Activated CD8-positive, alpha-beta memory T cell treated with anti-CD3 and anti-CD28 coated beads for 1 hour (primary cell): ENCODE measurements at places on chromosomes 3 and 15.

DNA sequence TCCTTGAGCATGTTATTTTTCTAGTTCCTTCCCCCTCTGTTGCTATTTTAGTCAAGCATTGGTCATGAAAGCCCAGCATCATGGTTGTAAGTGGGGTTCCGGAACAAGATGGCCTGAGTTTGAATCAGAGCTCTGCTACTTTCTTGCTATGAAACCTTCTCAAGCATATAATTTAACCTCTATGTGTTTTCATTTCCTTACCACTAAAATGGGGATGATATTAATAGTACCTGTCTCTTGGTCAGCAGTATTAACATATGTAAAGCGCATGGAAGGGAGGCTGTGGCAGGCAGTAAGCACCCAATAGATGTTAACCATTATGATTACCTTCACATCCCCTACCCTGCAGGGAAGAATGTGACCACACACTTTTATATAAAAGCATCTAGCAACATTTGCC lies 14.3 kb upstream of the SPRED1 start:
- no peak for DNase-seq

GRCh38 chr3:119697394-119697793 lies 5.4 kb upstream of the CFAP91 start:
- DNase-seq, result no peak

DNA sequence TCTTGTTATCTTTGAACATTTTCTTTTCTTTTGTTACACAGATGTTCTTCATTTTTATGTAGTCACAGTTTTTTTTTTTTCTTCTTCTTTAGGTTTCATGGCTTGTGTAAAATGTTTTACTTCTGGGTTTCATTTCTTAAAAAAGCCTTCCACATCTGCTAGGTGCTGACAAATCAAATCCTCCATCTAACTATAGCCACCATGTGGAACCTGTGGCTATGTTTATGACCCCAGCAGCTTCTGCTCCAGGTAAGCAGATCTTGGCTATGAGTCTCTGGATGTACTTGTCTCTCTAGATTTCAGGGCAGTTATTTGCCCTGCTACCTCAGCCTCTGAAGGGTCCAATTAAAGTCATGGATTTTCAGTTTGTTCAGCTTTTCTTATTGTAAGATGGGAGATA lies 44.5 kb downstream of the OXSM start:
- DNase-seq, result no peak

DNA sequence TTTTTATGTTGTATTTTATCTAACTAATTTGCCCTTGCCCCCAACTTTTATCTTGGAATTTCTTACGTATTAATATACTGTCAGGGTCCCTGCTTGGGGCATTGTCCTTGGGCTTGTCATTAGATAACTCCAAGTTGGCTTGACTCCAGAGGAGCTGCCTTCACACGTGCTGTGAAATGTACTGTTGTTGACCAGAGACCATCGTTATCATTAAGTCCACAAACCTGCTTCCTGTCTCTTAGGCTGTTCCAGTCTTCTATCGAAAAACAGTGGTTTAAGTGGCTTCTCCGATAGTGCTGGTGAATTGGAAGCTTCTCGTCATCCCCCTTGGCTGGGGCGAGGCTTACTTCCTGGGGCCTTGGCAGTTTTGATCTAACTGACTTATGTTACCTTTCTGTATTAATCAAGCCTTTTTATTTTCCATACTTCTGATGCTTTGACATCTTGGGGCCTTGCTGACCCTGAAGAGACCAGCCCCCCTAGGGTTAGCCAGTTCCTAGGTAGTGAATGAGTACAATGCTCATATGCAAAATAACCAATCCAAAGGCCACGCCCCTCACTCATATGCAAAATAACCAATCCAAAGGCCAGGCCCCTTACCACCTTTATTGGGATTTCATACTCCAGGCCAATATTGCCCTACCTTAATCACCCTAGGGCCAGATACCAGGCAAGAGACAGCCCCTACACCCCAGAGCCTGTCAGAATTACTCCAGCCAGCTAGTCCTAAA lies 164.5 kb downstream of the IGF1R start:
- no peak for DNase-seq

GRCh38 chr3:46667061-46667621 lies 26.3 kb downstream of the ALS2CL start:
- DNase-seq, result no peak

- no peak for DNase-seq
Observed at GRCh38 chr3:28791713-28792255, 443.2 kb upstream of the AZI2 start.

GRCh38 chr15:69784798-69785566 lies 312.7 kb downstream of the TLE3 start:
- no peak for DNase-seq

- DNase-seq, result no peak
Observed at GRCh38 chr3:132788301-132788671, 66.1 kb upstream of the NPHP3 start.

GRCh38 chr3:14295801-14296200 lies 106.6 kb upstream of the SLC6A6 start:
- no peak for DNase-seq

DNA sequence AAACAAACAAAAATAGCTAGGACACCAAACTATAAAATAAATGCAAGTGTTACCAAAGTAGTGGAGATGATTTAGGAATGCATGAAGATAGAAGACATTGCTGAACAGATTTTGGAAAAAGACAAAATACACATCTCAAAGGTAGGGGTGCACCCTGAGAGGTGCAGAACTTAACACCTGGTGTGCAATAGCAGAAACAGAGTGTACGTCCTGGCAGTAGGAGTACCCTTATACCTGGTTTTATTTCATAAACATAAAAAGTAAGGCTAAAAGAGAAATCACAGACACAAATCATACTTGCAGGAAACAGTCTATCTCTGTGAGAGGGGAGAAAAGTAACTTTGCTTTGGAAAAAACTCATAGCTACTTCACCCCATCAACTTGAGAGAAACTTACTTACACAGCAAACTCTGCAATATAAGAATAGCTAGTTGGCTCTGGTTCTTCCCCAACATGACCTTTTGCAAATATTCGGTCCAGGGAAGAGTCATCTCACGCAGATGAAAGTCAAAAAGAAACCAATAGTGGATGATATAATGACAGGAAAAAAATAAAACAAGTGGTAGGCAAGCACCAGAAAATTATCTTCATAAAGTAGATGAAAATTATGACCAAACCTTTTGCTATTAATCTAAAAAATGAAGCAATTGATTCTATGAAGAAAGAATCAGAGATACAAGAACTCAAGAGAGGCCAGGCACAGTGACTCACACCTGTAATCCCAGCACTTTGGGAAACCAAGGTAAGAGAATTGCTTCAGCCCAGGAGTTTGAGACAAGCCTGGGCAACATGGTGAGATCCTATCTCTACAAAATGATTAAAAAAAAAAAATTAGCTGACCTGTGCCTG lies 108.9 kb upstream of the BNIP2 start:
- no peak for DNase-seq

GRCh38 chr3:62103531-62103930 lies 269.8 kb downstream of the FEZF2 start:
- no peak for DNase-seq

- no peak for DNase-seq
Observed at GRCh38 chr3:50606596-50606995, 5.0 kb downstream of the CISH start.

- no peak for DNase-seq
Observed at GRCh38 chr15:88089024-88089620, 167.4 kb downstream of the NTRK3 start.

DNA sequence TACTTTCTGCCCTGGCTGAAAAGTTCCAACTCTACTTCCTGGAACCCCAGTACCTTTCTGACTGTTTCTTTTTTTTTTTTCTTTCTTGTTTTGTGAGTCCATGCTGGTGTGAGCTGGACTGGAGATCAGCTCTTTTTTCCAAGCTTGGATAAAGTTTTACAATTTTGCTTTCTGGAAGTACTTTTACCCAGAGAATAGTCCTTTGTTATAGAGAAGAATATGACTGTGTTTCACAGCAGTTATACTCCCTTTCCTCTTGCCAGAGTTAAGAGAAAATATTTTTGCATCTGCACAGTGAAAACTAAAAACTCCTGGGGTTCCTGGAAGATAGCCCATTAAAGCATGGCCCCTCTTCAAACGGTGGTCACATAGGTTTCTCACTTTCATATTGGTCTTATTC lies 1100.6 kb downstream of the OTOL1 start:
- no peak for DNase-seq

DNA sequence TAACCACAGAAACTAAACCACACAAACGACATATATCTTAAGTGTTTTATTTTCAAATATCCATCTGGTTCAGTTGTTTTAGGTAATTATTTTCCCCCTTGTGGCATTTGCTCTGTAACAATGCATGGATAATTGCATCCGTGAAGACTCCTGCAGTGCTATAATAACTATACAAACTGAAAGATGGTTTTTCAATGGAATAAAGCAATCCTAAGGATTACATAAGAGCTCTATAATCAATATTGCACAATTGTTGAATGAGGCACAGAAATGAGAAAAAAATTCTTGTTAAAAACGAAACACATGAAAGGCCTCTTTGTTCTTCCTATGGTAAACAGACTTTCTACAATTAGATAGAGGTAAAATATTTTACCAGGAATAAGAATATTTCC lies 446.0 kb upstream of the EPHA3 start:
- no peak for DNase-seq

GRCh38 chr15:96264801-96265515 lies 65.5 kb upstream of the NR2F2 start:
- no peak for DNase-seq

DNA sequence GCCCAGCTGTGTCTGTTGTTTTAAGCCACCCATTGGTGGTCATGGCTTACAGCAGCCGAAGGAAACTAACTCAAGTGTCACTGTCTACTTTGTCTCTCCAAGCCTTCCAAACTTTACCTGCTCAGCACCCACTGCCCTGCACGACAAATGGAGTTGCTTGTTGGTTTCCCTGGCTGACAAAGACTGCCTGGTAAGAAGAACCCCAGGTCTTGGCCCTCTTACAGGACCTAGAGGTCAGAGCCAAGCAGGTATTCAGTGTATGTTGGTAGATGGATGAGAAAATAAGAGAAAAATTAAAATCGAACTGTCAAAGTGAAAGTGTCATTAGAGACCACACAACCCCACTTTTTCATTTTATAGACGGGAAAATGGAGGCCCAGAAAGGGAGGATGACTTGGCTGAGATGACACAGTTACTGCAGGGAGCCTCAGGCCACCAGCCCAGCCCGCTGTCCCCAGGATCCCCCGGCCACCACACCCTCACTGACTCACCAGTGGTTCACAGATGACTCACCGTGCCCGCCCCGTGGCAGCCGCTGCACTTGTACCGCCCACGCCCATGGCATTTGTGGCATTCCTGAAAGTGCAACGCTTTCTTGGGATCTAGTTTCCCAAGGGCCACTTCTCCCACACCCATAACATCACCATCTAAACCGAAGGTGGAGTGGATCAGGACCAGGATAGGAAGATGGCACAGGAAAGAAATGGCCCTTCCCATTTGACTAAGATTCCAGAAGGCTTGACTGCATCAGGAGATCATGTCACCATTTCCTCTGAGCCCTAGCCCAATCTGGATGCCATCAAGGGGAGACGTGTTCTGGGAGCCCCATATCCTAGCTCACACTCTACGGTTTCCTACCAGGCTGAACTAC lies 15.2 kb downstream of the SSUH2 start:
- DNase-seq, result no peak

GRCh38 chr3:119562307-119562961 lies 3.0 kb upstream of the CD80 start:
- DNase-seq, result no peak

DNA sequence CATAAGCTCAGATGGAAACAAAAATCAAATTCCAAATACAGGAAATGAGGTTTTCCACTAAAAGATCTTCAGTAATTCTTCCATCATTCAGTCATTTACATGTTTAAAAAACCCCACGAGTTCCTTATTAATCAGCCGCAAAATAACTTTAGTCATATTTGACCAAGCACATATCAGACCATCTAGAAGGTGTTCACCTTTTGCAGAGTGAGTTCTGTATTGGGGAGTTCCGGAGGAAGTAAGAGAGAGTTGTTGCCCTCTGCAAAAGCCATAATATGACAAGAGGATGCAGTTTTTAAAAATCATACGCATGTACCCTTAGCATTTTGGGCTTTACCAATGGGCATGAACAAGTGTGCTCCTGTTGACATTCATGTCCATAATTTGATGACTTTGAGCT lies 61.6 kb downstream of the CCR1 start:
- DNase-seq, result no peak
